Muscle of leg (tissue), 16 donors: ENCODE measurements at places on chromosomes 2 and 18. TPM values are rescaled to one million over a fixed set of nuclear protein-coding genes. Genes with fewer than 3 reads are reported as not detected.

- H3K4me3 ChIP-seq = peak within 1 kb of the TSS; percentile 82
- DNase-seq = peak; percentile 95
- H3K36me3 ChIP-seq = no peaks in the 10 kb centered on the region
- H3K27me3 ChIP-seq = no peaks in the 10 kb centered on the region
- H3K4me1 ChIP-seq = peaks cover 5% of the 10 kb centered on the region
Observed at GRCh38 chr18:50878345-50879301, at the start of gene ME2. TSS of gene ME2 (plus strand) at chr18:50879118. CDS start at chr18:50895821, 16,703 bp downstream.

The ITGA4 gene
- total RNA-seq = 19.5 TPM

GRCh38 chr2:9191041-9191481 is 15.6 kb upstream of the ASAP2 start:
- DNase-seq = peak; percentile 96
- peaks cover 33% of the 10 kb centered on the region for H3K4me1 ChIP-seq
- H3K4me3 ChIP-seq = no peak overlapping the region
- no peaks in the 10 kb centered on the region for H3K36me3 ChIP-seq
- peak overlapping the region; percentile 83 for H3K27ac ChIP-seq
- H3K27me3 ChIP-seq = no peaks in the 10 kb centered on the region

DNA sequence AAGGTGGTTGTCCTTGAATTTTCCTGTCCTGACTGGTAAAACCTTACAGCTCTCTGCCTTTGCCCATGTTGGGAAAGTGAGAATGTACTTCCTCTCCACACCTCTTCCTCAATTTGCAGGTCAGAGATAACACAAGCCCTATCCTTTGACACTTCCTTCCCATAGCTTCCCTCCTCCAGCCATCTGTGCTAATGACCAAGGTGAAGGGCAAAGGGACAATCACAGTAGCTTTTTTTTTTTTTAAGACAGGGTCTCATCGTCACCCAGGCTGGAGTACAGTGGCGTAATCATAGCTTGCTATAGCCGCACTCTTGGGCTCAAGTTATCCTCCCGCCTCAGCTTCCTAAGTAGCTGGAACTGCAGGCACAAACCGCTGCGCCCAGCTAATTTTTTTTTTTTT is 24.3 kb upstream of the STPG4 start:
- no peak overlapping the region for H3K4me3 ChIP-seq
- H3K36me3 ChIP-seq = no peaks in the 10 kb centered on the region
- no peak overlapping the region for H3K27ac ChIP-seq
- peaks cover 7% of the 10 kb centered on the region for H3K4me1 ChIP-seq
- DNase-seq = no peak
- no peaks in the 10 kb centered on the region for H3K27me3 ChIP-seq

The ABCG5 gene
- total RNA-seq = not detected

- no peaks in the 10 kb centered on the region for H3K27me3 ChIP-seq
- no peaks in the 10 kb centered on the region for H3K36me3 ChIP-seq
- H3K27ac ChIP-seq = no peak overlapping the region
- no peak for DNase-seq
Observed at GRCh38 chr2:170922634-170923494, 6.2 kb upstream of the GORASP2 start.

The KLF7 gene
- total RNA-seq = 9.6 TPM

DNA sequence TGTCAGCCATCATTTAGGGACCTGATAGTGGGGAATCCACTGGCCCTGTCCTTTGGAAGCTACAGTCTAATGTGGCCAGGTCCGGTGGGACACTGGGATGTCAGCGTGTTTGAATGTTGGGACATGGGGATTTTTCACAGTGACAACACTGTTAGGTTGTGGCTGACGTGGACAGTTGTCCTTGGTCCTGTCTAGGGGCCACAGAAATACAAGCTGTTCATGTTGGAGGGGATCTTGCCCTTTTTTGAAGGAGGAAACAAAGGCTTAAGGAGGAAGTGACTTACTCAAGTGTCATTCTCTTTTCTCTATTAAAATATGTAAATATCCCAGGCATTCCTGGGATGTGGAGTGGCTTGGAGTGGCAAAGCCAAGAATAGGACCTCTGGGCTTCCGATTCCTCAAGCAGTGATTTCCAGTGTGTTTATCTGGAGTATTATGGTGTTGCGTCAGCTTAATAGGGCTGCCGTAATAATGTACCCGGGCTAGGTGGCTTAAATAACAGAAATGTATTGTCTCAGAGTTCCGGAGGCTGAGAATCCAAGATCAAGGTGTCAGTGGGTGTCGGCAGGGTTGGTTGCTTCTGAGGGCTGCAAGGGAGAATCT is 8.5 kb downstream of the ACOXL start:
- H3K27ac ChIP-seq = no peak overlapping the region
- DNase-seq = no peak
- no peaks in the 10 kb centered on the region for H3K36me3 ChIP-seq

The TRABD2A gene
- 0.22 TPM for total RNA-seq

- no peaks in the 10 kb centered on the region for H3K27me3 ChIP-seq
- H3K4me3 ChIP-seq = no peak overlapping the region
- peaks cover 97% of the 10 kb centered on the region for H3K4me1 ChIP-seq
Observed at GRCh38 chr2:127079358-127079920, 27.5 kb downstream of the BIN1 start.

DNA sequence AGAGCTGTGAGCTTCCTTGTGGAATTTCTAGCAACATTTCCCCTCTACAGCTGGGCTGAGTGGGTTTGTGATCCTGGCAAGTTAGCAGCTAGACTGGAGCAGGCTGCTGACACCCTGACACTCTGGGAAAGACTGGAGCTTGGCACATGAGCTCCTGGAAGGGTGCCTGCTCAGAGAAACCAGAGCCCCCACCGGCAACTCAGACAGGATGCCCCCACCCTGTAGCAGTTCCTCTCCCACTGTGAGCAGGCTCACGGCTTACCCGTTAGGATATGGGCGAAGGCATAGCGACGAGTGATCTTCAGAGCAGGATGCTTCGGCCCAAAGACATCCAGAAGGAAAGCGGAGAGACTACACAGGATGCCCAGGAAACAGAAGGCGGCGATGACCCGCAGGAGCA is 11.2 kb downstream of the TMEM127 start:
- H3K27me3 ChIP-seq = no peaks in the 10 kb centered on the region
- H3K4me1 ChIP-seq = peaks cover 36% of the 10 kb centered on the region

DNA sequence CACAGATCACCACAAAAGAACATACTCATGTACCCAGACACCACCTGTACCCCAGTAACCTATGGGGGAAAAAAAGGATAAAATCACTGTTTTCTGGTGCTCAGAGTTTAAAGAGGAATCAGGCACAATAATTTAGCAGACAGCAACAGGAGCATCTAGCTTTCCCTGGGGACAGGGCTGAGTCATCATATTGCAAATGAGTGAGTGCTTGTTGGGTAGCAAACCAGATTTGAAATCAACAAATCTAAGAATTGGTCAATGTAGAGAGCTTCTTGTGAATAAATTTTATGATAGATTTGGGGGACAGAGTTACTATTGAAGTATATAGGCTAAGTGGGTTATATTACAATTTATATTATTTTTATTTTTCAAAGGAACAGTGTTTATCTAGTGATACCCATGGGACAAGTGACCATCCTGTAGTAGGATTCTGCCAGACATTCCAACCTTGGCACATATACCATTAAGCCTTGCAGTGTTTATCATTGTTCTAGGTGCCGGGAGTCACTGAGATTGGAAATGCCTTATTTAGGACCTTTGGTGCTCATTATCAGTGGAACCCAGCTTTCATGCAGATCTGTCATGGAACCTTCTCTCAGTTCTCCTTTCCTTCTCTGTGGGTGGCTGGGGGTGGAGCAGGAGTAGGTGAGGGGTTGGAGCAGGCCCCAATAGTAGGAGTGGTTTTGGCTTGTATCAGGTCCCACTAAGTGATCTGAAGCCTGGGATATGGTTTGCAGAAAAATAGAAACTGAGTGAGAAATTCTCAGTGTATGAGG is 117.2 kb downstream of the CERS6 start:
- H3K36me3 ChIP-seq = no peaks in the 10 kb centered on the region
- DNase-seq = no peak
- no peak overlapping the region for H3K27ac ChIP-seq
- peaks cover 18% of the 10 kb centered on the region for H3K4me1 ChIP-seq
- no peaks in the 10 kb centered on the region for H3K27me3 ChIP-seq
- no peak overlapping the region for H3K4me3 ChIP-seq

The PROC gene
- total RNA-seq = 0.04 TPM

The ZNG1B gene
- 35.2 TPM for total RNA-seq

- peak; percentile 89 for DNase-seq
- H3K36me3 ChIP-seq = no peaks in the 10 kb centered on the region
- peaks cover 30% of the 10 kb centered on the region for H3K4me1 ChIP-seq
- no peaks in the 10 kb centered on the region for H3K27me3 ChIP-seq
Observed at GRCh38 chr2:203814661-203815540, 52.7 kb upstream of the CTLA4 start.

The ZFAND2B gene
- total RNA-seq = 26.6 TPM

The CLHC1 gene
- 9.3 TPM for total RNA-seq

The MYO1B gene
- 94.1 TPM for total RNA-seq

GRCh38 chr2:237922641-237923361 is 44.0 kb upstream of the UBE2F start:
- H3K27ac ChIP-seq = no peak overlapping the region
- H3K27me3 ChIP-seq = peaks cover 16% of the 10 kb centered on the region
- peaks cover 10% of the 10 kb centered on the region for H3K4me1 ChIP-seq
- no peak overlapping the region for H3K4me3 ChIP-seq
- H3K36me3 ChIP-seq = no peaks in the 10 kb centered on the region
- no peak for DNase-seq

- H3K27me3 ChIP-seq = no peaks in the 10 kb centered on the region
- H3K27ac ChIP-seq = peak overlapping the region; percentile 37
- no peaks in the 10 kb centered on the region for H3K36me3 ChIP-seq
- no peak overlapping the region for H3K4me3 ChIP-seq
- DNase-seq = peak; percentile 22
Observed at GRCh38 chr2:124180635-124181034, 155.5 kb downstream of the CNTNAP5 start.

The INHA gene
- total RNA-seq = 0.27 TPM

GRCh38 chr18:10182009-10182624 is 268.3 kb downstream of the VAPA start:
- no peak for DNase-seq
- no peak overlapping the region for H3K27ac ChIP-seq
- H3K36me3 ChIP-seq = no peaks in the 10 kb centered on the region
- no peak overlapping the region for H3K4me3 ChIP-seq

GRCh38 chr18:36284671-36285295 is 12.7 kb upstream of the FHOD3 start:
- peak; percentile 79 for DNase-seq
- H3K27me3 ChIP-seq = peaks cover 7% of the 10 kb centered on the region
- no peak overlapping the region for H3K4me3 ChIP-seq
- no peaks in the 10 kb centered on the region for H3K36me3 ChIP-seq

The SCYGR3 gene
- total RNA-seq = not detected

The PIEZO2 gene
- 47.2 TPM for total RNA-seq

The PPP1R1C gene
- 0.40 TPM for total RNA-seq

DNA sequence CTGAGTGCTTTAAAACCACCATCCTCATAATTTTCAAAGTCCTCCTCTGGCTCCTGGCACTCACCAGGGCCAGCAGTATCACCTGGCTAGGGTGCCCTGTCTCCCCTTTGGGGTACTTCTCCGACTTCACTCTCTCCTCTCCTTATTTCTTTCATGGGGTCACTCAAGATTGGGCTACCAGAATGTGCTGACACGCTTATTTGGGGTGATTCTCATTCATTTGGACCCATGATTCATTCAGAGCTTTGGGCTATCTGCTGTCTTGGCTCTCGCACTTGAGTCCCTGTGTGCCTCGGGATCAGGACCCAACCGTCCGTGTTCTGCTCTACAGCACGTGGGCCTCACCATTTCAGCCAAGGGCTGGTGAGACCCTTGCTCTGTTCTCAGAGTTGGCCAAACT is 70.1 kb upstream of the NEDD4L start:
- DNase-seq = no peak
- H3K36me3 ChIP-seq = no peaks in the 10 kb centered on the region
- H3K27ac ChIP-seq = no peak overlapping the region

- H3K27me3 ChIP-seq = no peaks in the 10 kb centered on the region
- no peaks in the 10 kb centered on the region for H3K4me1 ChIP-seq
- no peak overlapping the region for H3K4me3 ChIP-seq
- H3K27ac ChIP-seq = no peak overlapping the region
Observed at GRCh38 chr2:156810094-156810493, 373.9 kb downstream of the GPD2 start.

The BIN1 gene
- total RNA-seq = 725 TPM

DNA sequence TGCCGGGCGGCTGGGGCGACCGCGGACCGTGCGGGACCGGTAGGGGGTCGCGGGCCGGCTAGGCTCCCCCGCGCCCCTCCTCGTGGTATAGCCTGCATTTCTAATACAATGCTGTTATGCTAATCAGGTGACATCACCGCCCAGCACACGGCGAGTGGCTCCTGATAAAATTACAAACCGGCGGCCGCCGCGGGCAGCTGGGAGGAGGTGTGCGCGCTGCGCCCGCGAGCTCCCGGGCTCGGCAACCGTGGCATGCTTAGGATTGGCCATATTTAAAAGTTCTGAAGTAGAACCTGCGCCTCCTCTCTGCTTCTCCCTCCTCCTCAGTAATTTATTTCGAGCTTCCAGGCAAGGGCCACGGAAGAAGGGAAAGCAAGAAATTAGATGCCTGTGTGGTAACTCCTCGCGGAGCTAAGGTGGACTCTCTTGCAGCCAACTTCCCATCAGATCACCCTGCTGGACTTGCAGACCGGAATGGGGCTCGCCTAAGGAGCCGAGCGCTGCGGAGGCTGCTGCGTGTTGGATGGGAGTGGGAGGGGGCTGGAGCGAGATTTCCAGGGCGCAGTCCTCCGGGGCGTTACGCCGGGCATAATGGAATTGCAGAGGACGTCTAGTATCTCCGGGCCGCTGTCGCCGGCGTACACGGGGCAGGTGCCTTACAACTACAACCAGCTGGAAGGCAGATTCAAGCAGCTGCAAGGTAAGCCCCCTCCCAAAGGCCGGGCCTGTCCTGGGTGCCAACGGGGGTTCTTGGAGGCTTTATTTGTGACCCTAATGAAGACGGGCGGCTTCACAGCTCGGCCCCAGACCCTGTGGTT is 102.3 kb downstream of the SPTBN1 start:
- peak; percentile 72 for DNase-seq
- H3K27ac ChIP-seq = peak overlapping the region; percentile 92
- peaks cover 50% of the 10 kb centered on the region for H3K4me1 ChIP-seq
- no peaks in the 10 kb centered on the region for H3K27me3 ChIP-seq
- peak overlapping the region; percentile 47 for H3K4me3 ChIP-seq

DNA sequence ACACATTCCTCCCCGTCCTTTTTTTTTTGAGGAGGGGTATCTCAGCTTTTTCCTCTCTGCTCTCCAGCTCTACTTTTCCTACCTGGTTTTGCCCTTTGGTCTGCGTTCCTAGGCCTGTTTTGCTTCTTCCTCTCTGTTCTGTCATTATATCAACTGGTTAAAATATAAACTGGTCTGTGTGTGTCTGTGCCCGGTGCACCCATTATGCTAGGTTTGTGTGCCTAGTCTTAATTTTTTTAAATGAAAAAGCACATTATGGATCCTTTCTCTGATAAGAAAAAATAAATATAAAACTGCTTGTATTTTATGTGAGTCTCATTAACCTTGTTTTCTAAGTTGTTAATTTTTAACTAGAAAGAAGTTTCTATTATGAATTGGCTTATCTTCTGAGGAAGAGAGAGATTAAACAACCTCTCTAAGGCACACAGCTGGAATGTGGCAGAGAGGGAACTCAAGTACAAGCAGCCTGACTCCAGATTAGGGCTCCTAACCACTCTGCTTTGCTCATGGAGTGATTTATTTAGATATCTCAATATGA is 17.4 kb downstream of the SLC38A11 start:
- H3K4me3 ChIP-seq = no peak overlapping the region
- no peak overlapping the region for H3K27ac ChIP-seq
- no peak for DNase-seq
- H3K4me1 ChIP-seq = no peaks in the 10 kb centered on the region
- no peaks in the 10 kb centered on the region for H3K27me3 ChIP-seq

The NFU1 gene
- 60.0 TPM for total RNA-seq

The PROM2 gene
- total RNA-seq = 0.66 TPM
